ENCODE measurements at places on chromosomes 2 and 18. TPM values are rescaled to one million over a fixed set of nuclear protein-coding genes. Genes with fewer than 3 reads are reported as not detected.

- DNase-seq: peak; percentile 16
These were observed 77.3 kb downstream of the SOCS6 start for GRCh38 chr18:70366174-70366573.

DNA sequence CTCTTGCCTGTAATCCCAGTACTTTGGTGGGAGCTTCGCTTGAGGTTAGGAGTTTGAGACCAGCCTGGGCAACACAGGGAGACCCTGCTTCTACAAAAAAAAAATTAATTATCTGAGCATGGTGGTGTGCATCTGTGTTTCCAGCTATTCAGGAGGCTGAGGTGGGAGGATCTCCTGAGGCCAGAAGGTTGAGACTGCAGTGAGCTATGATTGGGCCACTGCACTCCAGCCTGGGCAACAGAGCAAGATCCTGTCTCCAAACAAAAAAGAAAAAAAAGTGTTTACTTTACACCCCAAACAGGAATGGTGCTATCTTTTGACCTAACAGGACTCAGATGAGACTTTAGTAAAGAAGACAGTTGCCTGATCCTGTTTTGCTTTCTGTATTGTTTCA lies 35.6 kb downstream of the MAL start:
- no peak for DNase-seq

- no peak for DNase-seq
These were observed 45.0 kb upstream of the ODC1 start for GRCh38 chr2:10493075-10493633.

DNA sequence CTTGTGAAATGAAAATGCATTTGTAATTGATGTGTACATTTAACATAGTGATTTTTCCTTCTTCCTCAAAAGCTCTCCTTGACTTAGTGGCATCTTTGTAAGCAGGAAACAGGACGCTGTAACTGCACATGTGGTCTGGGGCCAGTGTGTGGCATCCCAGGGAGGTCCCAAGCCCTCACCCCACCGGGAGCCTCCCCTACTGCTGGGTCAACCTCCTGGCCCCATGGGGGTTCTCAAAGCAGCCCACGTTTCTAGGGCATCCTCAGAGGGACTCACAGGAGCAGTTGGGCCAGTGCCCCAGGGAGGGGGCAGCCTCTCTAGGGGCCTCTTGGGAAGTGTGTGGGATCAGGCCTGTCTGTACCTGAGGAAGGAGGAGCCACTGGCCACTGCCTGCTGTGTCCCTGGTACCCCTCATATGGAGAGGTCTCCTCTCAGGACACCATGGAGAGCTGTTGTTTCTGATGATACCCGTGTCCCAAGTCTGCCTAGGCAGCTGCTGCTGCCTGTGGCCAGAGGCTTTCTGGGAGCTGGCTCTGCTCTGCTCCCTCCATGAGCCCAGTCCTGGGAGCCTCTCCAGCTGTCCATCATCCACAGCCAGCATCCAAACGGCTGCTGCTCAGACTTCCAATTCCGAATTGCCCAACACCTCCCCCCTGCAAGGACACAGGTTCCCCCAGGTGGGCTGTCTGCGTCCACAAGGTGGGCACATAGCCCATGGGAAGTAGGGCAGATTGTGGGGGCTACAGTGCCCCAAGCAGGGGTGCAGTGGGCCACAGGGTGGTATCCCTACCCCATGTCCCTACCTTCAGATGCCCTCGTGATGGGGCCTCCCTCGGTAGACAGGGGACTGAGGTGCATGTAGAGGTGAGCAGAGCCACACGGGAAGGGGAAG lies 13.4 kb downstream of the ARHGEF4 start:
- DNase-seq: no peak

GRCh38 chr2:201452922-201453643 lies 1.5 kb downstream of the STRADB start:
- DNase-seq: no peak

DNA sequence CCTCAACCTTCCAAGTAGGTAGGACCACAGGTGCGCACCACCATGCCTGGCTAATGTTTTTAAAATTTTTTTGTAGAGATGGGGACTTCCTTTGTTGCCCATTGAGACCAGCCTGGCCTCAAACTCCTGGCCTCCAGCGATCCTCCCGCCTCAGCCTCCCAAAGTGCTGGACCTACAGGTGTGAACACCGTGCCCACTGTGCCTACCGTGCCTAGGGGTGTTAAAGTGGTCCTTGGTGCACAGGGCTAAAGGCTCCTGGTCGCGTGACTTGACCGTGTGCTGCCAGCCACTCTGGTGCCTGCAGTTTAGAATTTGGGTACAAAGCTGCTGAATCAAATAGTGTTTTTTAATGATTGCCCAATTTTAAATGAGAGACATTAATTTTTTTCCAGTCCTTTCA lies 51.0 kb upstream of the KCNG2 start:
- DNase-seq: no peak

GRCh38 chr2:16650287-16651249 lies 15.1 kb downstream of the CYRIA start:
- no peak for DNase-seq

The TUBB8B gene
- 1.2 TPM for total RNA-seq

The TRIM43 gene
- total RNA-seq: not detected

The UGT1A8 gene
- total RNA-seq: not detected

The AKAIN1 gene
- not detected for total RNA-seq

The THSD7B gene
- total RNA-seq: 3.1 TPM

The FAM228A gene
- 0.25 TPM for total RNA-seq

The SERPINB10 gene
- total RNA-seq: not detected

Data from WTC11 (cell line).